ENCODE measurements at places on chromosomes 11 and 22. TPM values are rescaled to one million over a fixed set of nuclear protein-coding genes. Genes with fewer than 3 reads are reported as not detected.

Gene MPPED1
- total RNA-seq, result not detected

Gene TRIM3
- total RNA-seq, result 20.7 TPM

Gene UPK3A
- not detected for total RNA-seq

Gene GTSE1
- total RNA-seq, result 29.9 TPM

Gene C11orf87
- 0.03 TPM for total RNA-seq
